Right renal cortex interstitium (tissue), 3 donors: ENCODE measurements at places on chromosomes 3 and 15. TPM values are rescaled to one million over a fixed set of nuclear protein-coding genes. Genes with fewer than 3 reads are reported as not detected.

Gene MST1R
- polyA plus RNA-seq: 1.6 TPM

Gene SHF
- 13.0 TPM for polyA plus RNA-seq

GRCh38 chr3:4848176-4848825, 130.9 kb upstream of the BHLHE40 start:
- DNase-seq: no peak

DNA sequence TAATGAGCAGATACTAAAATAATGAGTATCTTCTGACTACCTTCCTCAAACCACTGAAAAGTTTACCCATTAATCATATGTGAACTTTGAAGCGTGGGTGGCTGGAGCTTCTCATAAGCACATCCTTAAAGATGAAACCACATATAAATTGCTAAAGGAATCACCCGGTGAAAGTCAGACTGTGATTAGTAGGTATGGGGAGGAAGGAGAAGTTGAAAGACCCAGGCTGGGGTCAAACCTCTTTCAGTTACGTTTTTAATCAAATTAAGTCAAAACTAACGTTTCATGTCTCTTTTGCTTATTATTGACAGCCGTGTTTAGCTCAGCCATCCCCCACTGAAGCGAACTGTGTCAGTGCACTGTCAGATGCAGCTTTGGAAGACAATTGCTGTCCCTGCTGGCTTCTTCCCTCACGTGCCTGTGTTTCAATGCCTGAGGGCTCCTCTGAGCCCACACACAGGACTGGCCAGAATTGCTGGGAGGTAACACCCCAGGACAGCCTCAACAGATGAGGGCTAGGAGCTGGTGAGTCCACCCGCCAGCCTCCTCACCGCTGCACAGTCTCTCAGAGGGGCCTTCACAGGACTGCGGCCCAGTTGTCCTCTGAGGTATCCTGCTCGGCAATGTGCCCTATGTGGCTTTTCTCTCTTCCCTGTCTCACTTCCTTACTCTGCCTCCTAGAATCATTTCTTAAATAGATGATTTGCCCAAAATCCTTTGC, 29.3 kb upstream of the SH3BP5 start:
- no peak for DNase-seq

Gene WDR93
- 3.0 TPM for polyA plus RNA-seq

GRCh38 chr3:72488738-72489035, 359.6 kb downstream of the SHQ1 start:
- no peak for DNase-seq

- DNase-seq: no peak
These were observed 197.2 kb downstream of the VGLL3 start for GRCh38 chr3:86793786-86794185.

DNA sequence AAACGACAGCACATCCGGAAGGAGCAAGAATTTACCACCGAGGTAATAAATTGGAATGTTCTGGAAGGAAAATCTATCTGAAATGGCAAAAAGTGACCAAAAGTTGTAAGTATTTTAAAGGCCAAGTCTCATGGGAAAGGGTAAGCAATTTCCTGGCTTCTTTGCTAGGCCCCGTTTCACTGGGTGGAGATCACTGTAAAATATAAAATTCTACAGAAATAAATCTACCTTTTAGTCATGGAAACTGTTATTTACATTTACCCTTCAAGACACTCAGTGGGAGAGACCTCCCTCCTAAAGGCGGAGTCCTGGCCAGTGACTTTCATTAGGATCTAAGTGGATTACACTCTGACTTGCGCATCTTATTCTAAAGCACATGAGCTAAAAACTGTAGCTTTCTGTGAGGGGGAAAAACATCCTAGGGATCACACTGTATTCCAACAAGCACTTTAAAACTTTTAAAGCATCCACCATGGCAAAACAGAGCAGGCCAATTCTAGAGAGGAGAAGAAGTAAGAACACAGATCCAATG, 28.8 kb downstream of the LYZL4 start:
- no peak for DNase-seq

DNA sequence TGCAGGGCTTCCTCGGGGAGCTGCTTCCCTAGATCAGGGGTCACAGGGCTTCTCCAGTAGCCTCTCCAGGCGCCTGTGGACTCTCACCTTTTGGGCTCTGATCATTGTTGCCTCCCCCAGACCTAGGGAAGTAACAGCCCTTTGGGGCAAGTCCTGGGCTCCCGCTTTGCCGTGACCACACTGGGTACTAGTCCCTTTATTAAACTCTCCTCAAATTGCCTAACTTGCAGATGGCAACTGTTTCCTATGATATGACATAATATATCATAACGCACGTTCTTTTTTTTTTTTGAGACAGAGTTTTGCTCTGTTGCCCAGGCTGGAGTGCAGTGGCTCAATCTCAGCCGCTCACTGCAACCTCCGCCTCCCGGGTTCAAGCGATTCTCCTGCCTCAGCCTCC, 17.9 kb upstream of the NRROS start:
- no peak for DNase-seq

- DNase-seq: no peak
These were observed 50.3 kb downstream of the MRPS25 start for GRCh38 chr3:15014606-15015328.

- DNase-seq: no peak
These were observed 65.6 kb downstream of the SPSB4 start for GRCh38 chr3:141116721-141117120.

GRCh38 chr3:170346481-170347392, 10.8 kb upstream of the SKIL start:
- no peak for DNase-seq

DNA sequence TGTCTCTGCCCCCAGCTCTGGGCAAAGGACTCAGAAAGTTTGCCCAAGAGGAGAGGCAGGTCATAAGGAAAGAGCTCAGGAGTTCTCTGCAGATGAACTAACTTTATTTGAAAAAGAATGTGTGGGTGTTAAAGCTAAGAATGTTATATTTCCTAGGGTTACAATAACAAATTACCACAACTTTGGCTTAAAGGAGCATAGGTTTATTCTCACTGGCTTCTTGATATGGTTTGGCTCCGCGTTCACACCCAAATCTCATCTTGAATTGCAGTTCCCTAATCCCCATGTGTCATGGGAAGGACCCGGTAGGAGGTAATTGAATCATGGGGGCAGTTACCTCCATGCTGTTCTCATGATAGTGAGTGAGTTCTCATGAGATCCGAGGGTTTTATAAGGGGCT, 383.7 kb upstream of the CFAP20DC start:
- DNase-seq: no peak

Gene CORO2B
- 23.5 TPM for polyA plus RNA-seq

- DNase-seq: no peak
These were observed 28.2 kb upstream of the KCNMB3 start for GRCh38 chr3:179278932-179279693.

Gene LTK
- polyA plus RNA-seq: 1.6 TPM

GRCh38 chr3:65177960-65178376, 490.2 kb upstream of the ADAMTS9 start:
- DNase-seq: no peak

Gene TTLL13
- polyA plus RNA-seq: 0.12 TPM

DNA sequence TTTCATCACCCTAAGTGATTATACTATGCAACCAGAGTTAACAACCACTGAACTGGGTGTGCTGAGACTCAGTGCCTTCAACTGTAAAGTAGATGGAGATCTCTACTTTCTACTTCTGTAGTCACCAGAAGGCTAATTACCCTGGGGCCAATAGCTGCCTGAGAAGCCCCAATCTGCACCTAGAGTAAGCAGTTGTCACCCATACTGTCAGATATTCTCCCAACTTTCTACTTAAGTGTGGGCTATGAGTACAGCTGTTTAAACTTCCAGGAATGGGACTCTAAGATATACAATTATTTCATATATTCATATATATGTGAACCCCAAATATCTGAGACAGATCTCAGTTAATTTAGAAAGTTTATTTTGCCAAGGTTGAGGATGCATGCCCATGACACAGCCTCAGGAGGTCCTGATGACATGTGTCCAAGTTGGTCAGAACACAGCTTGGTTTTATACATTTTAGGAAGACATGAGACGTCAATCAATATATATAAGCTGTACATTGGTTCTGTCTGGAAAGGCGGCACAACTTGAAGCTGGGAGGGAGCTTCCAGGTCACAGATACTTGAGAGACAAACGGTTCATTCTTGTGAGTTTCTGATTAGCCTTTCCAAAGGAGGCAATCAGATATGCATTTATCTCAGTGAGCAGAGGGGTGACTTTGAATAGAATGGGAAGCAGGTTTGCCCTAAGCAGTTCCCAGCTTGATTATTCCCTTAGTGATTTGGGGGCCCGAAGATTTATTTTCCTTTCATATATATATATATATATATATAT, 41.9 kb downstream of the CCNL1 start:
- DNase-seq: no peak

- no peak for DNase-seq
These were observed 1.7 kb downstream of the KLHL24 start for GRCh38 chr3:183637106-183637486.

DNA sequence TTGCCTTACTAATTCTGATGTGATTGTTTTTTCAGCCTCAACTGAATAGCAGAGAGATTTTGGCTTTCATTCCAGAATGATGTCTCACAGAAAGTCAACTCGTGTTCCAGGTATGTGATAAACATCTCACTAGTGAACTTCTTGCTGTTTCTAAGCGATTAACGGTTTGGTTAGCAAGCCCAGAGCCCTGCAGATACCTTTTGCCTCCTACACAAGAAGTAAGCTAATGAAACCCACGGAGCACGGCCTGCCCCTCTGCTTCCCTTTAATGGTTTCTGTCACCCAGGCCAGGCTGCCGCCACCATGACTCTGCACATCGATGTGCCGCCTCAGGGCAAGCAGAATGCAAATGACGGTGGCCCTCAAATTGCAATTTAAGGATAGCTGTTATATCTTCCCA, 155.9 kb upstream of the ICE2 start:
- no peak for DNase-seq

Gene NR1I2
- 0.54 TPM for polyA plus RNA-seq

DNA sequence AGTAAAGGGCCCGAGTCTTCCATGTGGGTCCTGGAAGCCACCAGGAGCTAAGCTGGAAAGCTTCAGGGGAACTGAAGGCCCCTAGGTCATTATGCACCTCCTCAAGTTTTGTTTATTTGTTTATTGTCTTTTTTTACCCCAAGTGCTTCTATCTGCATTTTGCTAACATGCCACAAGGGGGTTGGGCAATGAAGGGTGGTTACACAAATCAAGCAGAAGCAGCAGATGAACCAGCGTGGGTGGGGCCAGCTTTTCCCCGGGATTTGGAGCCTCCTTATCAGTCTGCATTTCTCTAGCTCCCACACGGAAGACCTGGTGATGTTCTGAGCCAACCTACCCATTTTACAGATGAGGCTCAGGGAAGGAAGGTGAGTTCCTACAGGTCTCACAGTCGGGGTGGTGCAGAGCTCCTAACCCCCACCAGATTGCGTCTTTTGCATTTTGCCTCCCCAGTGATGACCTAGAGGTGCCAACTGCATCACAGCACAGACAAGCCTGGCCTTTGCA, 16.8 kb downstream of the TMC3 start:
- DNase-seq: no peak

DNA sequence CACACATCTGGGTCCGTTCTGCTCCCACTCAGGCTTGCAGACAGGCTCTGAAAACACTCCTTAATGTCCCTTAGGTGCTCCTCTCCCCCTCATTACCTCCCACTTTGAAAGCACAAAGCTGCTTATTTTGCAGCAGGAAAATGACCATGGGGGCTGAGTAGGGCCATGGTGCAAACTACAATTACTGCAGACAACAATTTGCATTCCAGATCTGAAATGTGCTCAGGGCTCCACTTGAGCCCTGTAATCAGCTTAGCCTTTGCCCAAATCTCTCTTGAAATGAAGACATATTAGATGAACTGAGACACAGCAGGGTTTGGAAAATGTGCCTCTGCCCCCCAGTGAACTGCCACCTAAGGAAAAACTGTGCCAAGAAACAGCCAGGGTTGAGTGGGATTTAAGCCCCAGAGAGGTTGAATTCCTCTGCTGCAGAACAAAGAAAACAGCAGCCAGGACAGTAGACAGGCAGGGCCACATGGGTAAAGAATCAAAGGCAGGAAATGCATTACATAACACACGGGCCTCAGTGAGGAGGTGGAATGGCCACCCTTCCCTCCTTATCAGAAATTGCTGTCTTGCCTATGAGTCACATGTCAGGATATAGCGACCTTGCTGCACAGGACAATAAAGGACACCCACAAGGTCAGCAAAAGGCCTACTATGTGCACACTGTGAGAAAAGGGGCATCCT, 126.8 kb upstream of the ARHGEF3 start:
- no peak for DNase-seq

Gene ITGA11
- 3.1 TPM for polyA plus RNA-seq

Gene FBXO40
- 0.03 TPM for polyA plus RNA-seq

GRCh38 chr3:162092751-162093150, 596.1 kb downstream of the OTOL1 start:
- no peak for DNase-seq

GRCh38 chr3:155641956-155642355, 102.9 kb downstream of the PLCH1 start:
- DNase-seq: no peak

Gene FAM43A
- 5.3 TPM for polyA plus RNA-seq

DNA sequence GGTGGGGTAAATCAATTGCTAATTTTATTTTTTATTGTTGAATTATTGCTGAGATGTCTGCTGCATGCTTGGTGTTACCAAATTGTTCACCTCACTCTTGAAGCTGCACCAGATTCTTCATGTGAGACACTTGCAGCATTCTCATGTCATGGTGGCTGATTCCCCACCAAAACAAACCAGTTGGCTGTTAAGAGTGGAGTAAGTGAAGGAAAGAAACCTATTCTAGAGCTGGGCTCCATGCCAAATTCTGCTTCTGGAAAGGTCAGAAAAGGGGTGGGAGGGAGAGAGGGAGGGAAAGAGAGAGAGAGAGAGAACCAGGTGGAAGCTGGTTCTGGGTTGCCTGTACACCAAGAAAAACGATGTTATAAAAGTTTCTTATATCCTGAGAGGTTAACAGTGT, 317.5 kb upstream of the THRB start:
- no peak for DNase-seq

DNA sequence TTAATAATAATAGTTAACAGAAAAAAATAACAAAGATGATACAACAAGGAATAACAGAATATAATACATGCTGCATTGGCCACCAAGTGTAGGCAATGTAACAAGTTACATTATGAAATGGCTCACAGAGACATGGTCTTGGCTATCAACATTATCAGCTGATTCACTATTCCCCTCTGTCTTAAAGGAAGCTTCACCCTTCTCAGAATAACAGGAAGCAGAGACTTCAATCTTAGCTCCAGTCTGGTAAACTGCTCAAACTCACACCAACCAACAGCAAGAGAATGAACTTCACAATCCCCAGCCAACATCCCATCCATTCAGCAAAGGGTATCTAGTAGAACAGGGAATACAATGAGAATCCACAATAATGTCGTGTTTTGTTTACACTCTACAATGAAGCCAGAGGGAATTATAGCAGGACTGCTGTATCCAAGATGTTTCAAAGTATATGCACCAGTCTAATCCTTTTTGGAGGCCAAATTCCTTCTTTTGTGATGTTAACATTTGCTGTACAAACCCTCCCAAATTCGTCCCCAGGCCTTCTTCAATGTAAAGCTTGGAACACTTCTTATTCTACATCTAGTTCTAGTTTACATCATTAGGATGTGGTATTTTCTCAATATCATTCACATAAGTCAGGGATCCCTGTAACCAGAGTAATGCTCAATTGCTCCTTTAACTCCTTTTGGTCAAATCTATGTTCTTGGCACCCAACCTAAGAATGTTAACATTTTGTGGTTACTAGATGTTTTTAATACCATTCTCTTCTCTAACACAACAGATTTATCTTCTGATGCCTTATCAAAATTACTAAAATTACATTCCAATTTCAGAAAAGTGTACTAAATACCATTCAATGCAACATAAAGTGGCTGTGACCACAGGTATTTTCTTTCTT, 52.4 kb upstream of the CMSS1 start:
- no peak for DNase-seq

Gene KCNMB2
- polyA plus RNA-seq: 33.9 TPM

Gene PEAK1
- 25.9 TPM for polyA plus RNA-seq

Gene IGSF10
- 1.8 TPM for polyA plus RNA-seq

GRCh38 chr3:131323792-131324191, 57.8 kb upstream of the NUDT16 start:
- no peak for DNase-seq
